ENCODE measurements at places on chromosomes 5 and 9.

DNA sequence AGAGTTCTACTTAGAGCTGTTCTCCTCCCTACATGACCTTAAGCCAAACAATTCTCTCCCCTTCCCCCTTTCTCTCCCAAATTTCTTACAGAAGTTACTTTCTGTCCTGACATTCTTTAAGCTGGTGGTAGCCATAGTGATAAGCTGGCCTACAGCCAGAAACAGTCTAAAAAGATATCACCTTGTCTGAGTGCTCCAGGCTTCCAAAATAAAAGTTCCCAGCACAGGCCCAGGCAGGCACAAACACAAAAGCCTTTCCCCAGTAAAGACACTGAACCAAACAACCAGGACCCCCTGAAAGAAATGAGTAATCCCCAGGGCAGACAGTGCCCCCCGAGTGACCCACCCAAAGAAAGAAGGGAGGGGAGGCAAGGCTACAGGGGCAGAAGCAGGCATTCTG is 19.2 kb downstream of the SIL1 start:
- no peak for DNase-seq

DNA sequence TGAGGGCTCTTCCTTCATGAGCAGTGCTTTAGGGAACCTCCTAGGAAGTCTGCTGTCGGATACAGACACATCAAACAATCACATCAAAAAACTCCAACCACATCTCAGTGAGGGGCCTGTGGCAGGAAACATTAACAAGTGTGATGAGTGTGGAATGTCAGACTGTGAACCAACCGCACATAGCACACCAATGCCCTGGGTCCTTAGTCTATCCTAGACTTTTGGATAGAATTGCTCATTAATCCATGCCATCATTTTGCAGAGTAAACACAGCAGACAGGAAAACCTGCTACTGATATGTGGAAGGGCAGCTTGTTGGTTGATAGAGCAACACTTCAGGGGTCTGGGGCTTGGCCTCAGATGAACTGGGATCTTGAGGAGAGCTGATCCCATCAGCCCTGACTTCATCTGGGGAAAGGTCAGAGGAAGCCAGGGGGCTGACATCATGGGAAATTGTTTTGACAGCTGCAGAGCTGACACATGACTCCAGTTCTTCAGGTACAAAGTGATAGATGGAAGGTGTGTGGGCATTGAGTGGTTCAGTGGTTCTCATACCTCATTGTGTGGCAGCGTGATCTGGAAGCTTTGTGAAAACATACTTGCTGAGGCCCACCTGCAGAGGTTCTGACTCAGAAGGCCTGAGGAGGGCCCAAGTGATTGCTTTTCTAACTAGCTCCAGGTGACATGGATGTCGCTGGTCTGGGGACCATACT is 193.3 kb downstream of the DIRAS2 start:
- DNase-seq: no peak

DNA sequence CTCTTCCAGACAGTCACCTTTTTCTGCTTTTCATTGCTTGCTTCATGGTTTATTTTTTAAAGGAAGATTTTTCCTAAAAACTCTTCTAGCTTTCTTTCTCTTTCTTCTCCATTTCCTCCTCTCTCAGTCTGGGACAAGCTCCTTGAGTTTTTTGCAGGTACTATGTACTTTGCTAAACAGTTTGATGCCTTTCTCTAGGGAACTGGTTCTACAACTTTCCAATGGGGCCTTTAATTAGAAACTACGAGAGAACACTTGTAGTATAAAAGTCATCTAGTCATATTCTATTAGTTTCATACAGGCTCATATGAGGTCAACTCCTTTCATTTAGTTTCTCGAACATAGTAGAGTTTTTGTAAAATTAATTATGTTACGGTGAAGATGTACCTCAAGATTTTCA is 189.6 kb downstream of the DOCK8 start:
- DNase-seq: no peak

GRCh38 chr5:178439493-178440180 is 150.6 kb downstream of the COL23A1 start:
- no peak for DNase-seq

Data from anterior cingulate cortex (tissue), 58 donors.